ENCODE measurements at places on chromosomes 3 and 15.
A peak's percentile ranks its signal among the peaks of the same experiment; 100 is the strongest.

DNA sequence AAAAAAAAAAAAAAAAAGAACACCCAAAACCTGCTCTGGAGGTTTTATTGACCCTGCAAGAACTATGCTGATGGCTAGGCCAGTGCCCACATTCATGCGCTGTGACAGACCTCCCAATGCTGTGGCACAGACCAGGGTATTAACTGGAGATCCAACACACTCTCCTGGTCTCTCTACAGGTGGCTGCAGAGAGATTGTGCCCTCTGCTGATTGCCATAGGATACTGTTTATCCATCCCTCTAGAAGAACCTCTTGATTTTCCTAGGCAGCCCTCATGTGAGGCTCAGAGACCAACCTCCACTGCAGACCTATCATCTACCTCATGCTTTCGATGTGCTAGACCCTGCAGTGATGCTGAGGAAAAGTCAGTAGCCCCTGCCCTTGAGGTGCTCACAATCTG, 125.5 kb upstream of the TRIM42 start:
- peak; percentile 6 for DNase-seq

DNA sequence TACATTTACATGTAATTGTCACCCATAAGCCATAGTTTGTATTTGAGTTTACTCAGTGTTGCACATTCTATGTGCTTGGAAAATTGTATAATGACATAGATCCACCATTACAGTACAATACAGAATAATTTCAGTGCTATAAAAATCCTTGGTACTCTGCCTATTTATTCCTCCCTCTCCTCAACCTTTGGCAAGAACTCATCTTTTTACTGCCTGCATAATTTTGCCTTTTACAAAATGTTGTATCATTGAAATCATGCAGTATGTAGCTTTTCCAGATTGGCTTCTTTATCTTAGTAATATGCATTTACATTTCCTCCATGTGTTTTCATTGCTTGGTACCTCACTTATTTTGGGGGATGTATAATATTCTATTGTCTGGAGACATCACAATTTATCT, 786.9 kb upstream of the SEMA6D start:
- DNase-seq, result no peak

DNA sequence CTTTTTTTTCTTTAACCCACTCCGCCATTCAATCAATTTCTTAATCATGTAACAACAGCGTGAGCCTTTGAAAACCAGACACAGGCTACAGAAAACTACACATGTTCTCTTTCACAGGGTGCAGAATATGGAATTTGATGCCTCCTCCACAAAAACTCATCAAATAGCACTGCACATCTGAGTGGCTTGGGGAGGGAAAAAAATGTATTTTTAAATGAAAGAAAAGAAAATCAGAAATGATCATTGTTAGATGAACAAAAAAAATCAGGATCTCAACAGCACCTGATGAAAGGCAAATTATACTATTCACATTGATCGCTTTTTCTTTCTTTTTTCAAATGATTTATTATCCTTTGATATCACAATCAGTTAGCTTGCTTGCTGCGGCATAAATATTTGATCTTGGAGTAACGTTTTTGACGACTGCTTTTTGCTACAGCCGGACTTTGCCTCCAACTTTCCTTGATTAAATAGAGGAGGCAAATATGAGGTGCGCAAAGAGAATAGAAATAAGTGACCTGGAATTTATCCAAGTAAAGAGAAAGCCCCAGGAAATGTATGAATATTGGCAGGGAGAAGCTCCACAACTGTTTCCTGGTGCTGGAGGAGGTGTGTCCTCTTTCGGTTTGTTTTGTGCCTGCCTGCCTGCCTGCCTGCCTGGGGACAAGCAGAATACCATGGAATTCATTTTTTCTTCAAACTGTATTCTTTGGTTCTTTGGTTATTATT, 63.1 kb downstream of the EDEM1 start:
- DNase-seq, result peak; percentile 18

- DNase-seq, result peak; percentile 41
These were observed 29.6 kb downstream of the PLSCR4 start for GRCh38 chr3:146221276-146221675.

GRCh38 chr3:129305592-129306091, 27.0 kb downstream of the HMCES start:
- DNase-seq, result peak; percentile 92

DNA sequence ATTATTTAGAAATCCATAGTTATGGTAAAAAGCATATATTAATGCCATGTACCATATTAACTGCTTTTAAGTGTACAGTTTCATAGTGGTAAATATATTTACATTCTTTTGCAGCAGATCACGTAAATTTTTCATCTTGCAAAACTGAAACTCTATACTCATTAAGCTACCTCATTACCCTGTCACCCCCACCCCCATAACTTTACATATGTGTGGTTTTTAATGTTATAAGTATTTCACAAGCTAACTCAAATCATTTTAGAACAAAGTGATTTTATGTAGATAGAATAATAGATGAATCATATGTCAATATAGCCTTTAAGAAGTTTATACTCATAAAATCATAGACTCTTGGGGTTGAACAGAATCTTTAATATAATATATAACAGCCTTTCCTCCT, 7.1 kb upstream of the TP63 start:
- DNase-seq, result no peak

- DNase-seq, result no peak
These were observed 93.2 kb downstream of the CD47 start for GRCh38 chr3:107997671-107998070.

GRCh38 chr3:133477487-133477886, 77.6 kb downstream of the BFSP2 start:
- no peak for DNase-seq

- DNase-seq, result no peak
These were observed 73.3 kb upstream of the KCNH8 start for GRCh38 chr3:19075037-19075436.

- DNase-seq, result no peak
These were observed 226.7 kb downstream of the PDZRN3 start for GRCh38 chr3:73398084-73398483.

DNA sequence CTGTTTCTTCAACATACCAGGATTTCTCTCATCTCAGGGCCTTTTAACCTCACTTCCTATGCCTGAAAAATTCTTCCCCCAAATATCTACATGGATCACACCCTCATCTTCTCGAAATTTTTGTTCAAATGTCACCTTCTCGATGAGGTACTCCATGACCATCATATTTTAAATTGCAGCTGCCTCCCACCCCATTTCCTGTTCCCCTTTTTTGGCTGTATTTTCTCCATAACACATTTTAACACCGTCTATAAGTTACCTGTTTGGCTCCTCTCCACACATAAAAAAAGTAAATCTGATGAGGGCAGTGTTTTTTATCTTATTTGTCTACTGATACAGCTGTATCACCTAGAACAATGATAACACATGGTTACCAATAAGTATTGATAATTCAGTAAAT, 20.7 kb upstream of the ZBED2 start:
- no peak for DNase-seq

GRCh38 chr15:74821790-74822158, 4.7 kb upstream of the CPLX3 start:
- no peak for DNase-seq

DNA sequence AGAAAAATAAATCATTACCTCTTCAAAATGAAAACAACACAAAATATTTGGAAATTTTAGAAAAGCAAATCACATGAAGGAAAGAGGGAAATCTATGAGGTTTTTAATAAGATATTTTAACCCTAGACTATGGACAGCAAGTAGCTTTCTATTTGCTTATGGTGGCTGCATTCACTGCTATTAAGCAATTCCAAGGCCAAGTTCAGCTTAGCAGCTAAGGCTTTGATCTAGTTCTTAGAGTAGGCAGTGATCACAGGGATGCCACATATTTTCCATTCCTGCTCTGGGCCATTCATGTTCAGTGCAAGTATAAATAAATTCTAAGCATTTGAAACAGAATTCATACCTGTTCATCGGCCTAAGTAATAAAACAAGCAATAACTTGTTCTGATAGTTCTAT, 235.3 kb downstream of the CDIN1 start:
- no peak for DNase-seq

GRCh38 chr3:153927107-153927506, 194.1 kb upstream of the ARHGEF26 start:
- peak; percentile 95 for DNase-seq

DNA sequence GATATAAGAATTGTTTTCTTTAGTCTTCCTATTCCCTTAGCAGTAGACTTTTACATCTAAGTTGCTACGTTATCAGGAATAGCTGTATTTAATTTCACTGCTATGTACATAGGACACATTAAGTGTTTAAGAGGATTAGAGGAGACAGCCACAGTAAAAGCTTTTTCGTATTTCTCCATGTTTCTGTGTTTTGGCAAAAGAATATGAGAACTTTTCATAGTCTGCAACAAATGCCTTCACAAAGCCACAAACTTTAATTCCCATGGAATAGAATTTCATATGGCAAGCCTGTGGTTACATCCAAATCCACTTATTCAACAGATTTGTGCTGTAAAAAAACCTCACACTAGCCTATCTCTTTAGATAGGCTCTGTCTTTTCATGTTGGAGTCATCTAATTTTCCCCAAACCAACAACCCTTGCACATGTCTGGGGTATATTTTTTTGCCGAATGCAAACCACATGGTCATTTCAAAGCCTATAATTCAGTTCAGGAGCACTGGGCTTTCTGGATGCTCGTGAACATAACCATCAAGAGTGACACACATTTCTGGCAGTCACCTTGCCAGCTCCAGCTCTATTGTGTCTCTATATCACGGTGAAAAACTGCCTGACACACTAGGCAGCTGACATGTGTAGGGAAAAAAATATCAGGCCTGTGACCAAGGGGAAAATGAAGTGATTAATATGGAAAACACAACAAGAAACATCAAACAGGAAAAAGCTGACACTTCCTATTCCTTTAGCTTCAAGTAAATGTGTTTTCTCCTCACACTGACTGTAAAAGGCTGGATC, 19.2 kb downstream of the PLD1 start:
- DNase-seq, result peak; percentile 31

- peak; percentile 56 for DNase-seq
These were observed at the start of gene HTR3E for GRCh38 chr3:184096811-184097383. Gene HTR3E, plus strand, starts transcription at chr3:184097064. Its CDS starts 466 bp downstream, at chr3:184097530.

GRCh38 chr3:17088602-17089313, 204.0 kb downstream of the PLCL2 start:
- no peak for DNase-seq

DNA sequence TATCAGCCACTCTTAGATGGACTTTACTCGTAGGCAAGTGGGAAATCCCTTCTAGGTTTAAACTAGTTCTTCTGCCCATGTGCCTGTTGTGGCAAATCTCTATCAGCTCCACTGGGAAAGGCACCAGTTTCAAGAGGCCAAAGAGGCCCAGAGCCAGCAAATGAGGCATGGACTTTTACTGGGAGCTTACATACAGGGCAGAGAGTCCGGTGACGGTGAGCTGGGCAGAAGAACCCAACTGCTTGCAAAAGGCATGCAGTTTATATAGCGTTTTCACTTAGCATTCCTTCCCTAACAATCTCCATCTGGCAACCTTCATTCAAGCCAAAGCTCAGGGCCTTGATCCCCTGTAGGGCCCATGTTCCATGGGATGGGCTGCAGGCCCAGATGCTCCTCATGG, 93.0 kb upstream of the C3orf80 start:
- no peak for DNase-seq

GRCh38 chr3:16305111-16305541, 40.1 kb downstream of the OXNAD1 start:
- no peak for DNase-seq

GRCh38 chr3:43968465-43968864, 273.2 kb upstream of the TOPAZ1 start:
- DNase-seq, result no peak

GRCh38 chr15:84112025-84112424, 123.5 kb upstream of the GOLGA6L4 start:
- DNase-seq, result peak; percentile 26

DNA sequence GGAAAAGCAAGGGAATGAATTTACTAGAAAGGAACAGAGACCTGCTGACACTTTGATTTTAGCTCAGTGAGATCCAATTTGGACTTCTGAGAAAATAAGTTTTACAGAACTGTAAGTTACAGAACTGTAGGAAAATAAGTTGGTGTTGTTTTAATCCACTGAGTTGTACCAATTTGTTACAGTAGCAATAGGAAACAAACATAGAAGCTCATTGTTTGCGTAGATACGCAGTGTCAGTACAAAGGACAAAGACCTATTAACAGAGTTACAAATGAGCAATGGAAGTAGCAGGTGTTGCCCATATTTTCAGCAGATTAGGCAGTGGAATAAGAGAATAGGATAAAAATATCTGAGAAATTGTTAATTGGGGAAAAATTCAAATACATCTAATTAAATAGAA, 385.8 kb upstream of the CNTN6 start:
- DNase-seq, result no peak

- DNase-seq, result peak; percentile 100
These were observed 123.0 kb upstream of the SPRED1 start for GRCh38 chr15:38129531-38130204.

DNA sequence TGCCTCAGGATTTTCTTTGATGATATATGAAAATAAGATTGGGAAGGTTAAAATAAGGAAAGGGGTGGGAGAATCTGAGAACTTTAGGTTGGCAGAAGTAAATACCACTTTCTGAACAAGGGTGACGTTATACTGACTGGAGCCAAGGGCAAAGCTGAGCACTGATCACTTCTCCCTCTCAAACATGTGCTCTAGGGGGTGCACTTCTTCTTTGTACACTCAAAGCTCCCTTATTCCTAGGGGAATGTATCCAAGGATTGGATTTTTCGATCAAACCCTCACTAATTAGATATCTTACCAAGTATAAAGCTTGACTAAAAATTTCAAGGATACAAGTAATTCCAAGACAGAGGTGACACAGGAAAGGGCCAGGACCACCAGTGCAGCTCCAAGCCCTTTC, 243.9 kb upstream of the UMPS start:
- DNase-seq, result peak; percentile 2

Measured in fibroblast of mammary gland (primary cell).